ENCODE measurements at places on chromosomes 7 and 10. TPM values are rescaled to one million over a fixed set of nuclear protein-coding genes. Genes with fewer than 3 reads are reported as not detected.

Gene FEZF1
- not detected for total RNA-seq

Gene CRYGN
- not detected for total RNA-seq

DNA sequence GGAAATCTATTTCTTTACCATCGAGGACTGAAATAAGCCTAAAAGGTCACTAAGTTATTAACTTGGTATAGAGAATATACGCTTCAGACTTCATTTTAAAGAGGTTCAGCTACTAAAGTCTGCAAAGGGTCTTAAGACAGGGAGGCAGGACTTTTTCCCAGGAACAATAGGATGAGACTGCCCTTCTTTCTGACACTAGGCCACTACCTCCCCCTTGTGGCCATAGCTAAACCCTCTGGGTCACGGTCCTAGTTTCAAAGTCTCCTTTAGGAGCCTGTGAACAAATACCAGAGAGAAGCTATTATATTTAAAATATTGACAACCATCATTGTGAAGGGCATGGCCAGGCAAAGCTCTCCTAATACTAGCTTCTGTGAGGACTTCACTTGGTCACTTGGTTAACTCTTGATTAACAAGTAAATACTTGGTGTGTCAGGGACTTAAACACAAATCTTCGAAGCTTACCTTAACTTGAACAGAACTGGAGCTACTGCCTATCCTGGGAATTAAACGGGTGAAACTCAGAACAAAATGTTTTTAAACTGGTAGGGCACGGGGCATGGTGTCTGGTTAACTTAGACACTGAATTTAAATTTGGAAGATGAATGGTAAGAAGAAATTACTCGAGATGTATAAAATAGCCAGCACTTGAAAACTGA lies 75.6 kb downstream of the CCDC6 start:
- DNase-seq, result no peak

DNA sequence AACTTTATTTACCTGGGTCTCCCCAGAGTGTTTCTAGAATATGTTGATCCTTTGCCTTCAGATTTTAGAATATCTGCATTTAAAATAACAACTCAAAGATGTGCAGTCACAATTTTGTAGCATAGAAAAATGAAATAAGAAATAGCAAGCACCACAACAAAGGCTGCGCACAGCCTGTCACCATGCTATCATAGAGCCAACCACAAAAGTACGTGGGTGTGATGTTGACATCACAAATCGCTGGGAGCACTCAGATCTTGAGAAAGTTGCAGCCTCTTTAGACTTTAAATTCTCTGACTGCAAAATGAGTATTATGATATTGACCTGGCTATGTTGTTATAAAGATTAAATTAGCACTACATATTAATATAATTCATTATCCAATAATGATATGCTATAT lies 177.9 kb downstream of the TNS3 start:
- DNase-seq, result no peak

- DNase-seq, result no peak
Observed at GRCh38 chr7:148148456-148148855, 442.1 kb upstream of the C7orf33 start.

Gene TMEM270
- not detected for total RNA-seq

Gene EGR2
- 3.1 TPM for total RNA-seq

GRCh38 chr10:17805921-17806577 lies 3.1 kb upstream of the MRC1 start:
- DNase-seq, result no peak

Gene MLXIPL
- total RNA-seq, result not detected

- no peak for DNase-seq
Observed at GRCh38 chr7:25770670-25771069, 381.3 kb upstream of the NFE2L3 start.

GRCh38 chr7:156578578-156578940 lies 62.0 kb upstream of the RNF32 start:
- no peak for DNase-seq

Gene WIPF3
- total RNA-seq, result not detected

DNA sequence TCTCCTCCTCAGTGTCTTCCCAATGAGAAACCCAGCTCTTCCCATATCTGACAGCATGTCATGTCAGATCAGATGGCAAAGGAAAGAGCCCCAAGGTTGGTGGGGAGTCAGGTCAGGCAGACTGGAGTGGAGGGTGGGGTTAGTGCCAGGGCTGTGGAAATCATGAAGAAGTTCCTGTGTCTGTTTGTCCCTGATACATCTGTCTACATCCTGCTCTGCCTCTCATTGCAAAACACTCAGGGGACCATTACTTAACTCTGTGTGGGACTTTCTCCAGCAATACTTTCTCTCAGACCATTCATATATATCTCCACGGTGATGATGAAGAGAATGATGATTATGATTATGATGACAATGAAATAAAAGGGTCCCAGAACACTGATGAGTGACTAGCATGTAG lies 3.3 kb downstream of the PRRT4 start:
- no peak for DNase-seq

- DNase-seq, result no peak
Observed at GRCh38 chr7:43294080-43294630, 181.7 kb downstream of the HECW1 start.

GRCh38 chr7:17029150-17029549 lies 147.4 kb upstream of the AGR3 start:
- no peak for DNase-seq

GRCh38 chr7:122056977-122057376 lies 87.1 kb downstream of the AASS start:
- no peak for DNase-seq

- no peak for DNase-seq
Observed at GRCh38 chr10:71833451-71834342, 17.4 kb downstream of the PSAP start.

Gene FZD8
- total RNA-seq, result 2.0 TPM

- DNase-seq, result no peak
Observed at GRCh38 chr10:24132741-24133140, 76.2 kb upstream of the KIAA1217 start.

Gene ZP3
- 9.9 TPM for total RNA-seq

Gene MPP7
- 21.6 TPM for total RNA-seq

Gene CACUL1
- 32.0 TPM for total RNA-seq
